ENCODE measurements at places on chromosomes 4 and X.
A peak's percentile ranks its signal among the peaks of the same experiment; 100 is the strongest.

DNA sequence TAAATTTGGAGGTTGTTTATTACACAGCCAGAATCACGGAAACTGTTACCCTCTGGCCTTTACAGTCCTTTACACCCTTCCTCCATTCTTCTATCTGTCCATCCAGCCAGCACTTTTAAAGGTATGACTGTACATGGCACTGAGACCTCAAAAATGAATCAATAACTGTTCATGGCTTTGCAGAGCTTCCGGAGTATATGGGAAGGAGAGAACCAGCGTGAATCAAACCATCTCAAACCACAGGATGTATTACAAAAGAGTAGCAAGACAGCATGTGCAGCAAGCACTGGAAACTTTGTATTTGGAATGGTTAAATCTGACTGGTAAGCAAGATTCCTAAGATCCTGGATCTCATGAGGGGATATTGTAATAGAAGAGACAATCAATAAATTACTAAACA, 228.5 kb upstream of the CASK start:
- DNase-seq: no peak

- no peak for DNase-seq
Measured at GRCh38 chr4:39758176-39758575, 60.2 kb downstream of the UBE2K start.

DNA sequence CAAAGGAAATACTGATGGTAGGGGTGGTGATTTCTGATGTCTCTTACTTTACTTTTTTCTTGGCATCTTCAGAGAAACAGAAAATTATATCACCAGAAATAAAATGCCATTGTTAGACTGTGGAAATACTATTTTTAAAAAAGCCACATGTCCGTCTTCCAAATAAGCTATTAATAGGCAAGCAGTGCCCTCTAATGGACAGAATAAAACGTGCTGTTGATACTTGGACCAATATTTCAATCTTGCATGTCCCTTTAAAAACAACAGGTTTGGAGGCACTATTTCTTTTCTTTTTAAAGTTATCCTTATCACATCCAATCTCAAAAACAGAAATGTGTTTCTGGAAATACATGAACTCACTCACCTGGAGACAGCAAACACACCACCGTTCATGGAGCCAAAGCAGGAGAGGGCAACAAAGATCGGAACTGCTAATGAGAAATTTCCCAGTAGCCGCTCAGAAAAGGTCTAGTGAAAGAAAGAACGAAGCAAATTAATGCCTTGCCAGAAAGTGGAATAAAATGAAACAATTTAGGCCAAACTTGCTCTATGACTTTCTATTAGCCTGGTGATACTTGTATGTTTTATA, 59.2 kb downstream of the SLC7A11 start:
- DNase-seq: peak; percentile 54

DNA sequence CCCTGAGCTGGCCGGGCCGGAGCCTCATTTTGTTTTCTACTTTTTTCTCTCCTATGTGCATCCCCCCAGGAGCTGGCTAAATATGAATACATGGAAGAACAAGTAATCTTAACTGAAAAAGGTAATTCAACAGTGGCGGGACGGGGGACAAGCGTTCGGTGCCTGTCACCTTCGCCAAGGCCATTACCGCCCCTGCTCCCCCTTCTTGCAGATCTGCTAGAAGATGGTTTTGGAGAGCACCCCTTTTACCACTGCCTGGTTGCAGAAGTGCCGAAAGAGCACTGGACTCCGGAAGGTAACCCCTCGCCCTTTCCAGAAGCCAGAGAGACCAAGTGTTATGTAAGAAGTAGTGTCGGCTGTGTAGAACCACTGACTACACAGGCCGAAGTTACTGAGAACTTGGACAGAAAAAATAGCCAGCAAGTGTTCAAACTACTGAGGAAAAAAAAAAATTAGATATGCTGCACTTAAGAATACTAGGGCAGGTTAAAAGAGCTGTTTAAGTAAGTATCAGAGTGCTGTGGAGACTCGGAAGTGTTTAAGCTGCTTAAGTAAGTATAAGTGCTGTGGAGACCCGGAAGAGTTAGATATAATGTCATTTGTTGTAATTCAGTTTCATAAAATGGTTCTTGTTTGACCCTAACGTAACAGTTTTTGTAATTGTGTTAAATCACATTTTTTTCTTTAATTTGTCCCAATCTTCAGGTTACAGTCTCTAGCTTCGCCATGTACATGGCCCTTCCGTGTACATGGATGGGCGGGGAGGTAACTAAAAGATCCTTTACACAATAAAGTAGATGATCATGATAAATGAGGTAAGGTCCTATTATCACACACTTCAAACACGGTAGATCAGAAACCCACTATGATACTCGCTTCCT, 856 bp downstream of the SAT1 start:
- no peak for DNase-seq

DNA sequence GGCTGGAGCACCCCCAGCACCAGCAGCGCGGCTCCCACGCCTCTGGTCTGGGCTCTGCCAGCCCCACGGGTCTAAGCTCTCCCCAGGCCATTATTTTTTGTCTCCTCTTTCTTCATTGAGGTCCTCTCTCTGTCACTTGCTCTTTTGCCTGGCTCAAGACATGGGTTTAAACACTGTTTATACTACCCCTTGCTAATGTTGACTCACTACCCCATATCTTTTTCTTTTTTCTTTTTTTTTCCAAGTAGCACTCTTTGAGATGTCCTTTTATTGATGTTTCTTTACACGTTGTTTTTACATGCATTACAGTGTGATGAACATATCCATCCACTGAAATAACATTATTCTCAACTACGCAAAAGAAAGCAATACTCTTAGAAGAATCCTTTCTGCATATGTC, 1.7 kb upstream of the ERVMER34-1 start:
- no peak for DNase-seq

GRCh38 chr4:925771-926500, 6.2 kb downstream of the GAK start:
- no peak for DNase-seq

DNA sequence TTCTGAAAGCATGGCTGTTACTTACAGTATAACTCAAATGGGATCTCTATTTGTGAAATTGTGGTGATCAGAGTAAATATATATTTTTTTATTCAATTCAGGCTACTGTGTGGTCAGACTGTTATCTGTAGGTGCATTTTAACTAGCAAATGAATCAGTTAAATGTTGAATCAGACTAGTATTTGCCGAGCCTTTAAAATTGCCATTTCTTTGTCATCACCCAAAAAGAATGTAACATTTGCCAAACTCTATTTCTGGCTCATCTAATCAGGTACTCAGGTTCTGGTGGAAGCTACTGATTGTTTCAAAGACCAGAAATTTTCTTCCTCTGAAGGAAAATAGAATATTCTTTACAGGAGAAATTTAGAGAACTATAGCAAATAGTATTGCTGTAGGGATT, 1.8 kb upstream of the NAA15 start:
- no peak for DNase-seq
